ENCODE measurements at places on chromosomes 6 and 20. TPM values are rescaled to one million over a fixed set of nuclear protein-coding genes. Genes with fewer than 3 reads are reported as not detected.

Gene BLTP3A
- total RNA-seq = 11.7 TPM

Gene NFYA
- total RNA-seq = 25.2 TPM

Gene SYNDIG1
- 1.5 TPM for total RNA-seq

Gene DCBLD1
- 40.1 TPM for total RNA-seq

Gene RBBP8NL
- 4.1 TPM for total RNA-seq

Data from hepatocyte (in vitro differentiated cells).